Activated naive CD4-positive, alpha-beta T cell treated with Interleukin-2 at 50 U/mL for 16 hours (primary cell): ENCODE measurements at places on chromosomes 1 and 21.

- DNase-seq: no peak
Observed at GRCh38 chr21:34565238-34565637, 49.7 kb downstream of the RCAN1 start.

DNA sequence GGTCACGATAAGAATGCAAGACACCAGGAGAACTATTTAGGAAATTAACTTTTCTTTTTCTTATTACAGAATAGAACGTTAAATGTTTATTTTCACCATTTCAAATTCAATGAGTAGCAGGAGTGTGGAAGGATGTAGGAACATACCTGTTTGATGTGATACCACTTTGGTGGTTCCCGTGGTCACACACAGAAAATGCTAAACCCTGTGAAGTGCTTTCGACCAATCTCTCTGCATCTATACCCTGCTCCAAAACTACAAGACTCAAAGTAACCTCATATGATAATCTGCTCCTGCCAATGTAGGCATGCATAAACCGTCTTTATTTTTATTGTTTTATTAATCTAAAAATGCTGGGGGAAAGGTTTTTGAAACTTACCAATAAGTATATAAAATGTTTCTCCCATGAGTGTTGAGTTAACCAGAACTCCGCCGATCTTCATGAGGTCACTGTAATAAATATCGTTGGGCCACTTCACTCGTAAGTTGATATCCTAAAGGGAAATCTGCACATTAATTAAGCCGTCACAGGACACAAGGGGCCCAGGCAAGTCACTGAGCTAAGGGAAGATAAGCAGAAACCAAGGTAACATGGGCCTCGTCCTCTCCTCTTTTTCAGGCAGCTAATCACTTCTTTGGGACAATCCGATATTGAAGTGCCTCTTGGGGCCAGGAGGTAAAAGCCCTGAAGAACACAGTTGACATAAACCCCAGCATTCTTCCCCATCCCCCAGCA, 60.6 kb downstream of the SIM2 start:
- no peak for DNase-seq

DNA sequence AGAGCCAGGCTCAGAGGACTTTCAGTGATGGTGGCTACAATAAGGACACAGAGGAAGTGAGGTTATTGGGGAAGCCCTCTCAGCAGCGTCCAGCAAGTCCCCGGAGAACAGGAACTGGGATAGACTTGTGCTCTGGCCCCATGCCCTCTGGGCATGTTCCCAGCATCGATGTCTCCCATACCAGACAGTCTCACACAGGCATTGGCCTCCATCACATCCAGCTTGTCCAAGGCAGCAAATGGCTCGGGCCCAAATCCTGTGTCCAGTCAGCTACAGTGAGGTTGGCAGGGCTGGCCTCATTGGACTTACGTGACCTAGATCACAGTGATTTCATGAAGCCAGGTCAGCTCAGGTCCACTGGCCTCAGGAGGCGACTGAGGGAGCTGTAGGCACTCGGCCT, 19.6 kb upstream of the TMEM54 start:
- no peak for DNase-seq

GRCh38 chr21:37944496-37944895, 28.2 kb upstream of the KCNJ6 start:
- DNase-seq: no peak
